ENCODE measurements at places on chromosomes 16 and 17.

GRCh38 chr16:10511829-10512228 is 68.6 kb downstream of the EMP2 start:
- DNase-seq, result no peak

DNA sequence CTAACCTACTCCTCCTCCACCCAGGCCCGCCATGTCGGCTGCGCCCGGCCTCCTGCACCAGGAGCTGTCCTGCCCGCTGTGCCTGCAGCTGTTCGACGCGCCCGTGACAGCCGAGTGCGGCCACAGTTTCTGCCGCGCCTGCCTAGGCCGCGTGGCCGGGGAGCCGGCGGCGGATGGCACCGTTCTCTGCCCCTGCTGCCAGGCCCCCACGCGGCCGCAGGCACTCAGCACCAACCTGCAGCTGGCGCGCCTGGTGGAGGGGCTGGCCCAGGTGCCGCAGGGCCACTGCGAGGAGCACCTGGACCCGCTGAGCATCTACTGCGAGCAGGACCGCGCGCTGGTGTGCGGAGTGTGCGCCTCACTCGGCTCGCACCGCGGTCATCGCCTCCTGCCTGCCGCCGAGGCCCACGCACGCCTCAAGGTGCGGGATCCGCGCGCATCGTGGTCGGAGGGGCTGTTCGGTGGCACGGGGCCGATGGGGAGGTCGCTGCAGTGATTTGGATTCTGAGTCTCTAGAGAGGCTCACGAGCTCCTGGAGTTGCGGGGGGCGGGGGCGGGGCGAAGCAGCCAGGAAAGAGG is 878 bp downstream of the TRIM72 start:
- DNase-seq, result no peak

- DNase-seq, result no peak
Measured at GRCh38 chr17:1967213-1967612, 57.9 kb downstream of the RTN4RL1 start.

- DNase-seq, result no peak
Measured at GRCh38 chr16:9412031-9412914, 320.8 kb downstream of the HAPSTR1 start.

GRCh38 chr17:42774066-42774745 is 957 bp downstream of the VPS25 start:
- no peak for DNase-seq

GRCh38 chr17:2250140-2251095 is 53.2 kb downstream of the SMG6 start:
- DNase-seq, result no peak

GRCh38 chr17:563616-564015 is 151.0 kb downstream of the VPS53 start:
- no peak for DNase-seq

DNA sequence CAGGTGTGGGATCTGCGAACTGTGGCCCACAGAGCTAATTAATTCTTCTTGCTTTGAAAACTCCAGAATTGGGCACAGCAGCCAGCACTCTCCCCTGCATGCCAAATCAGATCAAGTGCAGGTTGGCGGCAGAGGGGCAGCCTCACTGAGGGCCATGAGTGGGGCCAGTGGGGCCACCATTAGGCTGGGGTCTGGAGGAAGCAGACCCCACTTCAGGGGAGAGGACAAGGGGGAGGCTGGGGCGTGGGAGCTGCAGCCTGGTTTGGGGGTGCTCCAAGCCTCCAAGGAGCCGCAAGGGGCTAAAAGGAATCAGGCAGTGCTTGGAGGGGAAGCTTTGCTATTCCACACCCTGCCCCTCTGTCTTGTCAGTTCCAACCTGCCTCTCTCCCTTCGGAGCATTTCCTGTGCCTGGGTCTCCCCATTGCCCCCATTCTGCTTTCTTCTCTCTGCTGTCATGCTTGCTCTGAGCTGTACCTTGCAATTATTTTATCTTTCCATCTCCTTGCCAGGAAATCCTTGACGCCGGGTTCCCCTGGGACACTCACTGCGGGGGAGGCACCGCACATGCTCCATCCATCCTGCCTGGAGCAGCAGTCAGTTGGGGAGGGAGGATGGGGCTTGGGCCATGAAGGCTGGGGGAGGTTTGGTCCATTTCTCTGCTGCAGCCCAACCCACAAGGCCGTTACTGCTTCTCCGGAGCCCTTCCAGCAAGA is 3.3 kb upstream of the ABCC3 start:
- no peak for DNase-seq

GRCh38 chr17:56595831-56596690 is 2.6 kb downstream of the NOG start:
- DNase-seq, result no peak

- DNase-seq, result no peak
Measured at GRCh38 chr17:1197781-1198490, 18.2 kb upstream of the ABR start.

DNA sequence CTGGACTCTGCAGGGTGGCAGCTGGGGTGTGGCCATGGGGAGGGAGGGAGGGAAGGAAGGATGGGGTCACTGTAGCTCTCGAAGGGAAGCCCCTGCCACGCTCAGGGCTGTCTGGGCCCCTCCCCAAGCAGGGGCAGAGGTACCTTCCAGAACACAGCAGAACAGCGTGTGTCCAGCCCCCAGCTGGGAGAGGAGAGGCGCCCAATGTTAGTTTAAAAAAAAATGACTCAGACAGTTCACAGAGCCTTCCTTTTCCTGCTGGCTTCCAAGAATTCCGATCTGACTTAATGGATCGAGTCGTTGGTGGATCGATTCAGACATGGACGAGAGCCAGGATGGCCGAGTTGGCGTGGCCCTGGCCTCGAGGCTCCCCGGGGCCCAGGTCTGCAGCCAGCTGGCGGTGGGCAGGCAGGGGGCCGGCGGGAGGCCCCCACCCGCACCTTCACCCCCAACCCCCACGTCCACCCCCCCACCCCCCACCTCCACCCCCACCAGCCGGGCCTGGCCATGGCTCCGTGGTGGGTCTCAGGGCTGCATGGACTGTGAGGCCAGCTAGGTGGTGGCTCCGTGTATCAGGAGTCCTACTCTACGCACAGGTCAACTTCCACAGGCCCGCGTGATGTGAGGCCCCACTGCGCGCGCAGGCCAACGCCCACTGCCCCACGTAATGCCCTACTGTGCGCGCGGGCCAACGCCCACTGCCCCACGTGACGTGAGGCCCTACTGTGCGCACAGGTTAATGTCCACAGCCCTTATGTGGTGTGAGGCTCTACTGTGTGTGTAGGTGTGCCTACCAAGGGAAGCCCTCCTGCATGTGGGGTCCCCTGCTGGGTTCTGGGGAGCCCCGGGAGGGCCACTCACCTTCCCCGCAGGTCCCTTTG is 21.8 kb downstream of the CACNA1H start:
- no peak for DNase-seq

GRCh38 chr16:50252082-50252611 is 14.2 kb upstream of the ADCY7 start:
- no peak for DNase-seq

DNA sequence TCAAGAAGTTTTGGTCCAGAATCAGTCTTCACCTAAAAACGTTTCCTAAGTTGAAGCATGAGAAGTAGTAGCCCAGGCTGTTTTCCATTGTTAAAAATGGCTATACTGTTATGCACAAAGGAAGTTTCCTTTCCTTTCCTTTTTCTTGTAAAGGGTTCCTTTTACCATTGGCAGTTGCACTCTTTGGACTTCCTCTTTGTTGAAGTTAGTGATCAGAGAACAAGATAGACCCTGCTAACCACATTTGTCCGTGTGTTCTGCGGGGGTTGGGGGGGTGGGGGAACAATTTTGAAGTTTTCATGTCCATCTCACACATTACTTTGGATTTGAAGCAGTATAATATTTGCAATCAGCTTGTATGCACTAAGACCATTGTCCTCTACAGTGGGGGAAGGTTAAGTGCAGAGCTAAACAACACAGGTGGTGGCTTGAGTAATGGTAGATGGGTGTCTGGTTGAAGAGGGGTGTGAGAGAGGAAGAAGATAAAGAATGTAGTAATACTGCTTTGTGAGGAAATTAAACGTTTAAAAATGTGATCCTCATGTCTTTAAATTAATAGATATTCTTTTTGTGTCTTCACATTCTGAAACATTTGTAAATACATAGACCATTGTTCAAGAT is 1.4 kb downstream of the LPCAT2 start:
- DNase-seq, result no peak

- no peak for DNase-seq
Measured at GRCh38 chr17:49548506-49549310, 27.0 kb upstream of the NXPH3 start.

DNA sequence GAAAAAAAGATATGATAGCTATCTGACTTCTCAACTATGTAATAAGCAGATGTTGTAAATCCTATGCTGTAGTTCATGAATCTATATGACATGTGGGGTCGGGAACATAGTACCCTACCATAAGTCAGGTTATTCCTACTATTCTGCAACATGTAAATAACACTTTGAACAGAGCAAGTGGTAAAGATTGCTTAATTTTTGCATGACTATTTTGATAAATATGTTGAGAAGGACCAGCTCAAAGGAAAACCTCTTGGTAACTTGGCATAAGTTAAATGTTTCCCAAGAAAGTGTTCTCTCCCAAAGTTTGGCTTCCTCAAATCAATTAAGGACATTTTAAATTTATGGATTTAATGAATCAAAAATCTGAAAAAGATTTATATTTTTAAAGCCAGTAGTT is 62.1 kb downstream of the ABHD15 start:
- no peak for DNase-seq

GRCh38 chr16:6035161-6035560 is 937.6 kb upstream of the EEF2KMT start:
- no peak for DNase-seq

- DNase-seq, result no peak
Measured at GRCh38 chr17:44200478-44201155, 933 bp upstream of the ATXN7L3 start.

DNA sequence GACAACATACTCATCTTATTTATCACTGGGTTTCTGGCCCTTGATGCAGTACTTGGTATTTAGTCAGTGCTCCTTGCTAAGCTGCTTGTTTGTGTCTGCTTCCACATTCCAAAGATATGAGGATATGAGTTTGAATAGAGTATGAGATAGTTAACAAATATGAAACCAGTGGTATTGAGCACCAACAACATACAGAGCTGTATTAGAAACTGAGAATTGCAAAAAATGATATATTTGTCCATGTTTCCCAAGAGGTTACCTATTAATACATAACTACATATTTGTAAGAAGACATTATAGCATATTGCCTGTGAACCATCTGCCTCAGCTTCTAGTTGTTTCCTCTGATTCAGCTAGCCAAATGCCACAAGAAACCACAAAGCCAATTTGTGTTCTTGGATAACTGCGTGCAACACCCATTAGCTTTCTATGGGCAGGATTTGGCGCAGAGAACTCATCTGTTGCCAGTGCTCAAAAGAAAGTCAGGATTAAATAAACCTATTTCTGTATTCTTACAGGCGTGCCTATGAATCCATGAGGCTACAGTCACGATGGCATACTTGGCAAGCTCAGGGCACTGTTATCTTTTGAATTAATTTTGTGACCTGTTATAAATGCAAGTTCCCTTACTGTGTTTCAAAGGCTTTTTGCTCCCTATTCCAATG is 194.4 kb downstream of the MAP2K6 start:
- no peak for DNase-seq
